Stimulated activated CD8-positive, alpha-beta memory T cell treated with anti-CD3 and anti-CD28 coated beads, Interleukin-4, amount 100 ng/mL, for 1 hour (primary cell): ENCODE measurements at places on chromosomes 7 and 10.

DNA sequence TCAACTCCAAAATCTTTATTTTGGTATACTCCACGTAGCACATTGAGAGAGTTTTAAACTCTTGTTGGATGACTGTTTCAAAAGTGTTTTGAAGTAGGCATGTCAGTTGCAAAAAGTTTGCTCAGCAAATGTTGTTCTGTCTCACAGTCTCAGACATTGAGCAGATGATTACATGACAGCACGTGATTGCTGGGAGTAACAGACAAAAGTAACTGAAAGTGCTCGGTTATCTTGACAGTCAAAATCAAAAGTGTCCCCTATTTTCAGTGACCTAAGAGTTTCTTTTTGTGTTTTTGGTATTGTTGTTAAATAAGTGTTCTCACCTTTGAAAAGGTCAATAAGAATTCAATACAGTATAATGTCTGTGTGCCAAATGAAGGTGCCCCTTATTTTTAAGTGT lies 84.3 kb downstream of the CFTR start:
- no peak for DNase-seq

DNA sequence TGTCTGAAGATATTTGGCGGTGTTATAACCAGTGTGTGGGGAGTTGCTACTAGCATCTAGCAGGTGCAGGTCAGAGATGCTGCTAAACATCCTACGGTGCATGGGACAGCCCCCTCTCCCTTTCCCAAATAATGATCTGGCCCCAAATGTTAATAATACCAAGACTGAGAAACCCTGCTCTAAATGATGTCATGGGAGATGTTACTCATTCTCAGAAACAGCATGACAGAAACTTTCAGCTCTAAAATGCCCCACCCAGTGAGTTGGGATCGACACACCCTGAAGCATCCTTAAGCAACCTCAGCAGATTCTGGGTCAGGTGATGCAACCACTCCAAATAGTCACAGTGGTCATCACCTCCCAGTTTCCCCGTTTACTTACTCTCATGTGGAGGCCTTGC lies 108.8 kb upstream of the MPP7 start:
- no peak for DNase-seq

DNA sequence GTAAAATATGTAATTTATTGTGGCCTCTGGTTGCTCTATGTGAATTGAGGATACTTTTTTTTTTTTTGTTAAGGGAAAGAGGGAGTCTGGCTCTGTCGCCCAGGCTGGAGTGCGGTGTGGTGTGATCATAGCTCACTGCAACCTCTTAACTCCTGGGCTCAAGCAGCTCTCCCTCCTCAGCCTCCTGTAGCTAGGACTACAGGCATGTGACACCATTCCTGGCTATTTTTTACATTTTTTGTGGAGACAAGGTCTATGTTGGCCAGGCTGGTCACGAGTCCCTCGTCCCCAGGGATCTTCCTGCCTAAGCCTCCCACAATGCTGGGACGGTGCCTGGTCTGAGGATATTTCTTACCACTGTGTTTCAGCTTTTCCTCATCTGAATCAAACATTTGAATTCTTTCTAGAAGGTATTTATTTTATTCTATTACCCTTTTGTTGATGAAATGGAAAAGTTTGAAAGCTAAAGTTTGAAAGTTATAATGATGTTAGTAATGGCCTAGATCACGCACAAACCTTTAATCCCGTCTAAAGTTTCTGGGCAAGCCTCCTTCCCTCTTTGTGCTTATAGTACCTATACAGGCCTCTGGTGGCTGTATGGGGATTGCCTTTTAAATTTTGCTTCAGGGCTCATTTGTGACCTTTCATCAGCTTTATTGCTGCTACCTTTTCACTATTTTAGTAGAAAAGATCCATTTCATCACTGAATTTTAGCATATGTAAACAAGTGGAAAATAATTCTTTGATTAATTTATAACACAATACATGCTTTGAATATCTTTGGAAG lies 2.0 kb downstream of the IFRD1 start:
- DNase-seq: no peak

DNA sequence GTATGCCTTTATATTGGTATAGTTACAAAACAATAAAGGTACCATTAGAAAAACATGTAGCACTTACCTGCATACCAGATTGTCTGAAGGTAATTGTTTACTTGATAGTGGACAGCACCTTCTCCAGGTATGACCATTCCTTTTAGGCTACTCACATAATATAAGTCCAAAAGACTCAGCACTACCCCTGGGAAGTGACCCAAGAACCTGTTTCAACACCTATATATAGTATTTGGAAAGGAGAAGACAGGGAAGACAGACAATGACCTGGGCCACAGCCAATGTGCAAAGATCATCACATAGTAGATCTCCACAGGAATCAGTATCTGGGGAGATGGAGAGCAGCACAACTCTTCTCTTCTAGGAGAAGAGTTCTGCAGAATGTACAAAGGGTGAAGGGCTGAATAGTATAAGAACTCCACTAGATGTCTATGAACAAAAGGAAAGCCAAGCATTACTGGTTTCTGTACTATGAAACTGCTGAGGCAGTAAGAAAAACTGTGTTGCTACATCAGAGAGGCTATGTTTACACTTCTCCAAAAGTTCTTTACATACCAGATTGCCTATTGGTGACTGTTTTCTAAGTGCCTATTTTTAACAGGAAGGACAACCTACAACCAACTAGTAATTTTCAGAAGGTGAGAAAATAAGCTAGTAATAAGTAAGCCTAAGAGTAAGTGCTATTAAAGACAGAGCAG lies 159.2 kb downstream of the BTAF1 start:
- DNase-seq: no peak

GRCh38 chr7:140640727-140641523 lies at the start of gene DENND2A:
TSS of gene DENND2A (minus strand) at chr7:140640813. CDS start at chr7:140602397, 38,416 bp downstream.
- DNase-seq: no peak

- DNase-seq: no peak
These were observed 634.4 kb upstream of the POT1 start for GRCh38 chr7:125563964-125564529.

DNA sequence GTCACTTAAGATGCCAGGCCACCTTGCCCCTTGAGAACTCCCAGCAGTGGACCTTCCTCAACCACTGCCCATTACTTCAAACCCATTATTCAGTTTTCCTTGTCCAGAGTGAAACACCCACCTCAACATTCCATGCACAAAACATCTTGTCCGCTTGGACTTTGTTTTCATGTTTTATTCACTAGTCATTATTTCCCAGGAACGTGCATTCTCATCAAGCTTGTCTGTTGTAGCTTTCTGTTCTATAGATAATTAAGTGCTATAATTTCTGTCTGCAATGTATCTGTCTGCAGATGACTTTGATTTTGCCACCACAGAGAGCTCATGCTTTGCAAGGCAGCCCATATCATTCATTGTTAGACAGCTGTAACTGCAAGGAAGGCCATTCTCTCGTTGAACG lies 117.4 kb downstream of the RAB18 start:
- no peak for DNase-seq
